ENCODE measurements at places on chromosomes 2 and 18.

DNA sequence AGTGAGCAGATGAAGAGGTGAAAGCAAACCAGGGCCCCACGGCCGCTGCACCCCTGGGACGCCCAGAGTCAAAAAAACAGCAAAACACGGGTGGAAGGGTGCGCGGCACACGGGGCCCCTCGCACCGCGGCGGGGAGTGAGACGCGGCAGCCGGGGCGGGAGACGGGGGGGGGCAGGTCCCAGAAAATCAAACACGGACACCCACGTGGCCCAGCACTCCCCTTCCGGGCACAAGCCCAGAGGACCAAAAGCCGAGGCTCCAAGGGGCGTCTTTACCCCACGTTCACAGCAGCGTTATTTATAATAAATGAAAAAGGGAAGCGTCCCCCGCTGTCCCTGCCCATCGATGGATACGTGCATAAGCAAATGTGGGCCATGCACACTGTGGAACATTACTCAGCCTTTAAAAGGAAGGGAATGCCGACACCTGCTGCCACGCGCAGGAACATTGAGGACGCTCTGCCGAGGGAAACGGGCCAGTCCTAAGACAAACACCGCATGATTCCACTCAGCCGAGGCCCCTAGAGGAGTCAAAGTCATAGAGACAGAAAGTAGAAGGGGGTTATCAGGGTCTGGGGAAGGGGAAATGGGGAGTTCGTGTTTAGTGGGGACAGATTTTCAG lies 677 bp upstream of the COPS9 start:
- DNase-seq: no peak

- no peak for DNase-seq
Observed at GRCh38 chr18:24460388-24460787, at the start of gene HRH4. HRH4 (plus strand) TSS chr18:24460637; CDS start chr18:24460729, 92 bp downstream.

DNA sequence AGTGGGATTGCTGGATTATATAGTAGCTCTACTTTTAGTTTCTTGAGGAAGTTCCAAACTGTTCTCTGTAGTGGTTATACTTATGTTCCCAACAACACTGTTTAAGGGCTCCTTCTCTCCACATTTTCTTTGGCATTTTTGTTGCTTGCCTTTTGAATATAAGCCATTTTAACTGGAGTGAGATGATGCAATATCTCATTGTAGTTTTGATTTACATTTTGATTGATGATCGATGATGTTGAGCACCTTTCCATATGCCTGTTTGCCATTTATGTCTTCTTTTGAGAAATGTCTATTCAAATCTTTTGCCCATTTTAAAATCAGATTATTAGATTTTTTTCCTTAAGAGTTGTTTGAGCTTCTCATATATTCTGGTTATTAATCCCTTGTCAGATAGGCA lies 243.3 kb downstream of the PTGR3 start:
- no peak for DNase-seq

DNA sequence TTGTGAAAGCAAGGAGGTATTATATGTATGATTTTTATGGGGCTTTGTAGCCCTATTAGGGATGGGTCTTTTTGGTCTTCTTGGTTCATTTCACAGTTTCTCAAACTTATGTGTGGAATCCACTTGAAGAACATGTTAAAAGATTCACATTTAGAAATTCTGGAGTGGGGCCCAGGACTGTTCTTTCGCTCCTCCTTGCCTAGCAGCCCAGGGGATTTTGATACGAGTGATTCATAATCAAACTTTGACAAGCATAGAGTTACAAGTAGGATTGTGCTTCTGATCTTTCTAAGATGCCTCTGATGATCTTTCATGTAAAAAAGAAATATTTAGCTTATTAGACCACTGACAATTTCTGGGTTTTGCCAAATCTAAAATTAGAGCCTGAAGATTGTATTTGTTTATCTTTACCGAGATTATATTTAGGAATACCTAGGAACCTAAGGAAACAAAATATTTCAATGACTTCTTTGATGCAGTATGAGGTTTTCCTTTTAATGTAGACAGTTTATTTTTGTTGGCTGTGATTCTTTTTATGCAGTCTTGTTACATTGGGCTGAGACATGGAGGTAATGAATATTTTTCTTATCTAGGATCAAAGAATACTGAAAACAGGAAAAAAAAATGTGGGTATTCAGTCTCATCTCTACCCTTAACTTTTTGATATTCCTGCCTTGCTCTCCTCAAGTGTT lies 324.0 kb downstream of the PARD3B start:
- no peak for DNase-seq

- no peak for DNase-seq
Observed at GRCh38 chr18:12852566-12853315, 31.3 kb downstream of the PTPN2 start.

DNA sequence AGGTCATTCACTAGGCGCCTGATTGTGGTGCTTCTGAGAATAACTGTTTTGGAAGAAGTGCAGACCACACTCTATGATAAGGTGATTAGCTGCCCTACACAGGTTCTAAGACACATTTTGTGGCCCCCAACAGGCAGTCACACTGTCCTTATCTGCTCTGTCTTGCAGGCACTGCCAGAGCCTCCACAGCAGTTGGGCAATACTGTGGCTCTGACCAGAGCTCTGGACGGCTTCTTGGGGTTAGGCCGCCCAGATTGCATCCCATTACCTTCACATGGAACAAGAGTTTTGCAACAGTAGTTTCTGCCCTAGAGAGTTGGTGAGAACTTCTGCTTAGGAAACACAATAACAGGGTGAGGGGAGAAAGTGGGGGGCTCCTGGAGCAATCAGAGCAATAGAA lies 22.7 kb downstream of the RUFY4 start:
- no peak for DNase-seq

GRCh38 chr2:225495706-225496105 lies 96.2 kb downstream of the NYAP2 start:
- no peak for DNase-seq

DNA sequence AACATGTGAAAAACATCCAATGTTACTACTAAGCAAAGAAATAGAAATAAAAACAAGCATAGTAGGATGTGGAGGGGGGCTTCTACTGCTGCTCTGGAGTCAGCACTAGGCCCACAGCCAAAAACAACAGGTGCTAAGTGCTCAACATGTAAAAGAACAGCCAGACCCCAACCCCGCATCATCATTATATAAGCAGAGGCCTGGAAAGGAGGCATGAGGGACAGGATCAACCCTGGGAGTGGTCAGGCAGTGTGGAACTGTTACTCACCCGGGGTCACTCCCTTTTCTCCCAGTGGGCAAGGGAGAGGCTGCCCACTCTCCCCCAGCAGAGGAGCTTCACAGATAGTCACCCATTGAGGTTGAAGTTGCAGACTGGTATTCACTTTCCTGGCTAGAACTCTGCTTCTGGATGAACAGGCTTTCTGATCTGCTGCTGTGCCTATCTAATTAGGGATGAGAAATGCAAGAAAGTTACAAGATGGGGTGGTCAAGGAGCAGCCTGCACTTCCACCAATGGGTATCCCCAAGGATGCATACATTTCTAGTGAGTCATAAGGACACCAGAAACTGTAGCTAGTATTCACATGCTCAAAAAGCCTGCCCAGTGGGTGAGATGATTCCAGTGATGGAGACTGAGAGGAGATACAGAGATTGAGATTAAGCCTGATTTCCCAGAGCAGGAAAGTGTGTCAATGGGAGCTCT lies 480.1 kb upstream of the TCF4 start:
- no peak for DNase-seq

- no peak for DNase-seq
Observed at GRCh38 chr18:42758852-42759251, 356.6 kb downstream of the RIT2 start.

- no peak for DNase-seq
Observed at GRCh38 chr2:115569547-115569946, 1127.1 kb downstream of the DPP10 start.

- DNase-seq: no peak
Observed at GRCh38 chr2:1319393-1319792, 93.9 kb upstream of the TPO start.

DNA sequence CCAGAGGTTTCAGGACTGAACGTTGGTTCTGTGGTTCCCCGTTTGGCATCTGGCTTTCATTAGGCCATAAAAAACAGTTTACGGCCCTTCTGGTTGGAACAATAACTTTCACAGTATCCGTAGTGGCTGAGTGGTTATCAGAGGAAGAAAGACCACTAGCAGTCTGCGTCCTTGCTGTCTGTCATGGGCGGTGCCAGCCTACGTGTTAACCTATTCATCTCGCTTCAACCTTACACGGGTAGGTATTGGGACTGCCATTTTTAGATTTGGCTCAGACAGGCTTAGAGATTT lies 42.6 kb upstream of the ROCK2 start:
- DNase-seq: no peak

GRCh38 chr18:34544930-34545329 lies 165.2 kb upstream of the DTNA start:
- DNase-seq: no peak

GRCh38 chr2:70471129-70471528 lies 82.5 kb downstream of the TGFA start:
- no peak for DNase-seq

- no peak for DNase-seq
Observed at GRCh38 chr18:56358608-56359280, 279.6 kb downstream of the TXNL1 start.

GRCh38 chr2:70541481-70542020 lies 12.1 kb downstream of the TGFA start:
- DNase-seq: no peak

DNA sequence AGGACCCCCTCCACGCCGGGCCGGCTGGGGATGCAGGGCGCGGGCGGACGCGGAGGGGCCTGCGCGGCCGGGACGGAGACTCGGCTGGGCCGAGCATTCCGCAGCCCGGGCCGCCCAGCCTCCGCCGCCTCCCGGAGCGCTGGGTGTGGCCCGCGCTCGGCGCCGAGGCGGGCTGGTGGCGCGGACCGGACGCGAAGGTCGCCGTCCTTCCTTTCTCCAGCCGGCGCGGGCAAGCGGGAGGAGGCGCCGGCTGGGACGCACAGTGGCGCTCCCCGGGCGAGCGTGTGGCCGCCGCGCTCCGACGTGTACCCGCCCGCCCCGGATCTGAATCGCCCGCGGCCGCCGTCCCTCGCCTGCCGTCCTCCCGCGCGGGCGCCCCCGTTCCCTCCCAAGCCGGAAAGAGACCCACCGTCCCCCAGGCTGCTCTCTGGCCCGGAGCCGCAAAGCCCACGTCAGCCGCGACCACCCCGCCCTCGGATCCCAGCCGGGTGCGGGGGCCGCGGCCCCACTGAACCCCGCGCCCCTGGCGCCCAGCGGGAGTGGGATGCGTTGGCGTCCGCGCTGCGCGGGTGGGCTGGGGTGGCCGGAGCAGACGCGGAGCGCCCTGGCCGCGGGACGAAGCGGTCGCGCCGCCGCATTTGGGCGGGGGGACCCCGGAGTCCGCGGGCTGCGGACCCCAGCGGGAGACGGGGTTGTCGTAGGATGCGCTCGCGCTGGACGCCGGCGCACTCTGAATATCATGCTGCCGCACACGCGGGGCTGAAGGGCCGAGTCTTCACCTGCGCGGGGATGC lies 634 bp downstream of the SPATS2L start:
- DNase-seq: no peak

DNA sequence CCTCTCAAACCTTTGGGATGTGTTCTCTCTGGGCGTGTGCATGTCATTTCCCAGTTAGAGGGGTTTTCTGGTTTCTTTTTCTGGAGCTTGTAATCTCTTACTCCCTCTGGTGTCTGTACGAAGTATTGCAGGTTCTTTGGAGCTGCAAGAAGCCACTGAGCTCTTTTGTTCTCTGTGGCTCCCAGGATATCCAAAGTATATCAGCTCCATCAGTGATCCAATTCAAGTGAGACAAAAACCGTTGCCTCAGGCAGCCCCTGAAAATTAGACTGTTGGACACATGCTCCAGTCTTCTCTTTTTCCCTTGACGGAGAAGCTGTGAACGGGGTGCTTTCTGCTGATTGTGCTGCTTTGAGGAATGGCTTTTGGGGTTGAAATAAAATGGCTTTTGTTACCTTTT lies 59.0 kb upstream of the LDLRAD4 start:
- no peak for DNase-seq

Data from stimulated activated CD4-positive, alpha-beta T cell treated with anti-CD3 and anti-CD28 coated beads, Interleukin-1b, Interleukin-23, amount 100 ng/mL, for 1 hour (primary cell).